ENCODE measurements at places on chromosomes 2 and 18. TPM values are rescaled to one million over a fixed set of nuclear protein-coding genes. Genes with fewer than 3 reads are reported as not detected.

DTNA gene
- 12.3 TPM for polyA plus RNA-seq

WIPF1 gene
- 56.2 TPM for polyA plus RNA-seq

PKDCC gene
- polyA plus RNA-seq = 247 TPM

PPM1G gene
- polyA plus RNA-seq = 66.4 TPM

PLGLB2 gene
- polyA plus RNA-seq = 2.4 TPM

TRIM54 gene
- 0.60 TPM for polyA plus RNA-seq

CIB4 gene
- 0.21 TPM for polyA plus RNA-seq

MYO5B gene
- 52.0 TPM for polyA plus RNA-seq

CCDC85A gene
- 1.0 TPM for polyA plus RNA-seq

RAX gene
- polyA plus RNA-seq = not detected

MC5R gene
- 0.66 TPM for polyA plus RNA-seq

STAT4 gene
- polyA plus RNA-seq = 3.7 TPM

MC4R gene
- 0.27 TPM for polyA plus RNA-seq

CTAGE1 gene
- 0.10 TPM for polyA plus RNA-seq

LRP2 gene
- 4.4 TPM for polyA plus RNA-seq

G6PC2 gene
- polyA plus RNA-seq = 0.19 TPM

TMEM247 gene
- polyA plus RNA-seq = not detected

GPAT2 gene
- polyA plus RNA-seq = 1.7 TPM

STPG4 gene
- 0.18 TPM for polyA plus RNA-seq

NT5DC4 gene
- polyA plus RNA-seq = 2.6 TPM

KYNU gene
- 3.1 TPM for polyA plus RNA-seq

CFAP65 gene
- 3.4 TPM for polyA plus RNA-seq

SH3RF3 gene
- polyA plus RNA-seq = 3.0 TPM

EVX2 gene
- not detected for polyA plus RNA-seq

HS1BP3 gene
- polyA plus RNA-seq = 30.7 TPM

RGPD3 gene
- polyA plus RNA-seq = 0.24 TPM

HOXD12 gene
- not detected for polyA plus RNA-seq

STAM2 gene
- polyA plus RNA-seq = 29.6 TPM

NDUFS1 gene
- polyA plus RNA-seq = 63.7 TPM

PROC gene
- 7.8 TPM for polyA plus RNA-seq

PMAIP1 gene
- 10.4 TPM for polyA plus RNA-seq

TFPI gene
- polyA plus RNA-seq = 65.3 TPM

AMER3 gene
- 1.3 TPM for polyA plus RNA-seq

SKA1 gene
- polyA plus RNA-seq = 4.3 TPM

COL3A1 gene
- 1,077 TPM for polyA plus RNA-seq

SLC9A4 gene
- 0.04 TPM for polyA plus RNA-seq

HAAO gene
- polyA plus RNA-seq = 47.9 TPM

Measured in large intestine (tissue), 12 donors.